Activated CD4-positive, alpha-beta T cell treated with anti-CD3 and anti-CD28 coated beads for 36 hours (primary cell): ENCODE measurements at places on chromosomes 1 and 21. TPM values are rescaled to one million over a fixed set of nuclear protein-coding genes. Genes with fewer than 3 reads are reported as not detected.

DNA sequence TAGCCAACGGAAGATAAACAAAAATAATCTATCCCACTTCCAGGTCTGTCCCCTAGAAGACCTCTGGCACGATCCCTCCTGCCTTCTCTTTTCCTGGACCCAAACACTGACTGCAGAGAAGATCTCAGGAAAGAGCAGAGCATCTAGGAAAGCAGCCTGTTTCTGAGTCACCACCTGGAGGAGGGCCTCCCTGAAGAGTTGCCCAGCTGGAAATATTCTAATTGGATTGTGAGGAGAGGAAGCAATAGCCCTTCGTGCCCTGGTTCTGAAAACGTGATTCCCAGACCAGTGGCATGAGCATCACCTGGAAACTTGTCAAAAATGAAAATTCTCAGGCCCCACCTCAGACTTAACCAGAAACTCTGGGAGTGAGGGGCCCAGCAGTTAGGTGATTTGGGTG, 411.1 kb downstream of the SETD4 start:
- no peak for DNase-seq

DNA sequence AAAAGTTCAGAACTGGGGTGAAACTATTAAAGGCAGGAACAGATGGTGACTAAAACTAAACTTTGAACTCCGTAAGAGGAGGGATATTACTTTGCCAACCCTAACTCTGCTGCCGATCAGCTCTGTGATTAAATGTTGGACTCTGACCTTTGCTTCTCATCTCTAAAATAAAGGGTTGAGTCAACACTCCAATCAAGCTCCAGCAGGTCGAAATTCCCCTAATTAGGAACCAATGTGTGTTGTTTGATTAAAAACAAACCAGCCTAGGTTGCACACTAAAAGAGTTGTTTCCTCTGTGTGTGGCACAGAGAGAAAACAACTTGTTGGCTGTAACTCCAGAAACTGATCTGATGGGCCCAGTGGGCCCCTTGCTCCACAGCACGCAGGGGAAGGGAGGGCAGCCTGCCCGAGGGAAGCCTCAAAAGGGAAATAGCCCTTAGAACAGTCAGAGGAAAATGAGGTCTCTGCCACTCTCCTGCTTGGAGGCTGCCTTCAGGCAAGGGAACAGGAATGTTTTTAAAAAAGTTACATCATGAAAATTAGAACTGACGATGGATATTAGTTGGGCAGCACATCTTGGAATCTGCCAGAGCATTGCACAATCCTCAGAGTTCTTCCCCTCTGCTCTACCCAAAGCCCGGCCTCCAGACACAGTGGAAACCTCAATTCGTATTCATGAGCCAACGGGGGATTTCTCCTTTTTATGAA, 69.3 kb downstream of the KCTD3 start:
- no peak for DNase-seq

DNA sequence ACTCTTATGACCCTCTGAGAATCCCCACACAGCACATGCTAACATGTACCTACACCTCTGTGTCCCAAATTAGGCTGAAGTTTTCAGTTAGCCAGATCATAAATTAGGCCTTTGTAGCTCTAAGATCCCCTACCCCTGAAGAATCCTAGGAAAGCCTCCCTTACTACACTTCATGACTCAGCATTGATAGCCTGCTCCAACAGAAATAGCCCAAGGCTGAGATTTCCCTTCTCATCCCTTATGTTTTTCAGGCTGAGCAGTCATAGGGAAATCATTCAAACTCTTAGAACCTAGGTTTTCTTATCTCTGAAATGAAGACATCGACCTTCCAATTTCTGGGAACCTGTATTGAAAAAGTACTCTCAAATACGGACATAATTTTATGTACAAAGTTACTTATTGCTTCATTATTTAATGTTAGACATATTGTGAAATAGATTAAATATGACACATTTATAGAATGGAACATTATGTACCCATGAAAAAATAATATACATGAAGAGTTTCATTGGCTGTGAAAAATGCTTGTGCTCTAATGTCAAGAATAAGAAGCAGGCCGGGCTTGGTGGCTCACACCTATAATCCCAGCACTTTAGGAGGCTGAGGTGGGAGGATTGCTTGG, 122.4 kb upstream of the UBE2U start:
- DNase-seq, result no peak

- no peak for DNase-seq
Observed at GRCh38 chr1:23191199-23191598, 22.5 kb upstream of the LUZP1 start.

DNA sequence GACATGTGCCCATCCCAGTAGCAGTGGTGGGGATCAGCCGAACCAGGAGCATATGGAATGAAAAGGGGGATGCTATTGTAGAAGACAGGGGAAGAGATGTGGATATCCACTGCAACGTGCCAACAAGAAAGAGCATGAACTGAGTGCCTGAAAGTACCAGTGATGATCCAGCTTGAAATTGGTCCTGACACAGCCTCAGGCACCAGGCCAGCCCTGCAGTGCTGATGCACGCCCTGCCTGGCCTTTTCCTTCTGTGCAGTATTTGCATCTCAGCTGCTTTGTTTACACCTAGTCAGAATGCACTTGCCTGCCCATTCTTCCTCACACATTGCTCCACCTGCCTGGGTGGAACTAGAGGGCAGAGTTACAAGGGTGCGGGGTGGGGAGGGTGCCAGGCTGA, 50.3 kb upstream of the ARTN start:
- no peak for DNase-seq

DNA sequence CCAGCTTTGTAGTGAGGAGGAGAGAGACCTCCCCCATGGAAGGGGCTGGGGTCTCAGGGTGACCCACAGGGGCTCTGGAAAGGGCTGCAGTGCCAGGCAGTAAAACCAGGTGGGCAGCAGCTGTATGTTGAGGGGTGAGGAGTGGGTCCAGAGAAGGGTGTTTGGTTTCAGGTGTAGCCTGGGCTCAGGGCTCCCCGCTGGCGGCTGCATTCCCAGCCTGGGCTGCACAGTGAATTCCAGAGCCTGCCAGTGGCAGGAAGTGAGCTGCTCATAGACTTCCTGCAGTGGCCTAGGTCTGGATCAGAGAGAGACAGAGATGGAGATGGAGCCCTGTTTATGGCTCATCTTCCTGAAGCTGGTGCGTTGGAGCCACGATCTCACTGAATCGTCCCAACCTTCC, 356.4 kb downstream of the PTPRU start:
- no peak for DNase-seq

DNA sequence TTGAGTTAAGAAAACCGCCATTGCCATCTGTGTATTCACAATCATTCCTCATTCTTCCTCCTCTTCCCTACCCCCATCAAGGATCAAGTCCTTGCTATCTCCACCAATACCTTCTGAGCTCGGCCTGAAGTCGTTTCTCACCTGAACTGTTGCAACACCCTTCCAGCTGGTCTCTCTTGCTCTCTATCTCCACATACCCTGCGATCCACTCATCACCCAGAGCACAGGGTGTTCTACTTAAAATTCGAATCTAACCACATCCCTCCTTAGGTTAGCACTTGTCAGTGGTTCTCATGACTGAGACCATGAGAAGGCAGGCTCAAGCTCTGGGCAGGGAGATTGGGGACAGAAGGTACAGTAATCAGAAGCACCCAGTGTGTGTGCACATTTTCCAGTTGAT, 4.6 kb downstream of the IVL start:
- no peak for DNase-seq

DNA sequence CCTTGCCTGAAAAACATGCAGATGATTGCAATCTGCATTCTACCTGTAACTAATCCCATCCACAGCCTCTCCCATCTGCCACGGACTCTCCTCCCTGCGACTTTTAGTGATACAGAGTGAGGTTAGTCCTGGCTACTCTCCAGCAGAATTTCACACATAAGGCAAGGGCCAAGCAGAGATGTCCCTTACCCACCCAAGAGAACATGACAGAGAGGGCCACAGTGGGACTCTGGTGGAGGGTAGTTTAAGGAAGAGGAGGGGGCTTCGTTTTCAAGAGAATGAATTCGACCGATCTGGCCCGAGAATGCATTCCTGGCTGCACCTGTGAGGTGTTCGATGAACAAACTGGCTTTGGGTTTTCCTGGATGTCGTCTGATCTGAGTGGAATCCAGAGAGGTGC, 87.5 kb upstream of the SIM2 start:
- DNase-seq, result no peak

GRCh38 chr1:220391491-220391890, 119.2 kb upstream of the RAB3GAP2 start:
- no peak for DNase-seq

GRCh38 chr1:27314169-27314568, 7.8 kb upstream of the TMEM222 start:
- DNase-seq, result no peak

DNA sequence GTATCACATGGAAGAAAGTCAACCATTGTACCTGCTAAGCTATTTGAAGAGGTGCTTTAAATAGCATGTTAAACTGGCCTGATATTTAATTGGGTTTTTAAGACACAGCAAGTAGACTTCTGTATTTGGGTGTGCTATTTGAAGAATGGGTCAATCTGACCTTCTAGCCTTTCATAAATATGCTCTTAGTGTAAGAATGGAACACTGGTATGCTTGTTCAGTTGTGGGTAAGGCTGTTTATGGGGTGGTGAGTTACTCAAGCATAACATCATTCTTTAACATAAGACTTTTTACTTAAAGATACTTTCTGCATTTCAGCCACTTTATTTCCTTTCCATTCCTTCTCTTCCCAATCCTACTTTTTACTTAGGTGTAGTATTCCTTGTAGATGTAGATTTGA, 21.4 kb downstream of the AHCYL1 start:
- no peak for DNase-seq

DNA sequence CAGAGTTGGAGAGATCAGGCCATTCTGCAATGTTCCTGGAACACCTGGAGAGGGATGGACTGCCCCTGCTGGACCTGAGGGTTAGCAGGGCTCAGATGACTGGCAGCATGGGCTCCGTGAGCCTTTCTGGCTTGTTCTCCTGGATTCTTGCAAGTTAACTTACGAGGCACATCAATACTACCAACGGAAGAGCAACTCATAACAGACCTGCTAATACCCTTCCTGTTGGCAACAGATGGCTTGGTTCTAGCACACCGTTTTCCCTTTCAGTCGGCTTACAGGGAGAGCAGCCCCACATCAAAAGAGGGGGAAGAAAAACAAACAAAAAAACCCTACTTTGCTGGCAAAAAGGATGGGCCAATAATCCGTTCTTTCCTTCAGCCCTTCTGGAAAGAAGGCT, 47.9 kb downstream of the SLC66A1 start:
- no peak for DNase-seq

DNA sequence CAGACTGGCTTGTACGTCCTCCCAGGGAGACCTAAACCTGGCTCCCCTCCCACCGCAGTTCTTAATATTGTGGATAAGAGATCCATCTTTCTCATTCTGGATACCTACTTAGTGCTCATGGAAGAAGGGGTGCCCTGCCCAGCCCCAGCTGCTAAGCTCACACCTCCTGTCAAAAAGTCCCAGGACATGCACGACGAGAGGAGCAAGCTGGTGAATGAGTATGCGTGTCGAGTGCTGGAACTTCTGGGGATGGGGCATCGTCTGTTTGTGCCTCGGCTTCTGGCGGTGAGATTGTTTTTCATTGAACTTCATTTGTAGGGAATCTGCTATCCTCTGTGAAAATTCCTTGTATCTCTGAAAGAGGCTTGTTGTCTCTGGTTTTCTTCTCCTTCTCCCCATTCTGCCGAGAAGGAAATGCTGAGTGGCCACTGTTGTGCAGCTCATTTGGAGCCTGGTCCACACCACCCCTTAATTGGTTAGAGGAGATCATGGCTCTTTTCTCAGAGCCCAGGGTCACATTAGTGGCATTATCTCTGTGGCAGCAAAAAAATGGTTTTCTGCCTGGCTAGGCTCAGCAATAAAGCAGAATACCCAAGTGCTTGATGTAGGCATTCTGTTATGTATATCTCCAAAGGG, 199.4 kb upstream of the CACYBP start:
- DNase-seq, result peak; percentile 28

- DNase-seq, result no peak
Observed at GRCh38 chr1:47594627-47595026, 156.8 kb downstream of the FOXD2 start.

GRCh38 chr1:167426716-167427115, 91.6 kb downstream of the CD247 start:
- DNase-seq, result no peak

DNA sequence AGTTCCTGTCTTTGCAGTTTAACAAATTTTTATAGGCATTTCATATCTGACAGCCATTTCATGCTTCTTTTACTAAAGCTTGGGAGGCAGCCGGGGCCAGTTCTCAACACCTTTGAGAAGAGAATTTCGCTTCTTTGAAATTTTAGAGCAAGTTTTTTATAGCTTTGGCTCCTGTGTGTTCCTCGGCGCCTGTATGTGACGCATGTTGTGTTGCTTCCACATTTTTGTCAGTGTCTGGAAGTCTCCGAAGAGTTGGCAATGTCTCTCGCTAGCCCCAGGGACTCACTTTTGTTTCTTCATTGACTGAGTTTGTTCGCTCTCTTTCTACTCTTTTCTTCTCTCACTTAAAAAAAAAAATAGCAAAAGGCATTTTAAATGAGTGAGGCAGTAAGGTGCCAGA, 386.9 kb upstream of the PLXNA2 start:
- DNase-seq, result no peak

- peak; percentile 40 for DNase-seq
Observed at GRCh38 chr1:168136709-168137514, at the start of gene GPR161. Gene GPR161 (minus strand): TSS chr1:168136930. CDS start chr1:168104850, 32,080 bp downstream.

DNA sequence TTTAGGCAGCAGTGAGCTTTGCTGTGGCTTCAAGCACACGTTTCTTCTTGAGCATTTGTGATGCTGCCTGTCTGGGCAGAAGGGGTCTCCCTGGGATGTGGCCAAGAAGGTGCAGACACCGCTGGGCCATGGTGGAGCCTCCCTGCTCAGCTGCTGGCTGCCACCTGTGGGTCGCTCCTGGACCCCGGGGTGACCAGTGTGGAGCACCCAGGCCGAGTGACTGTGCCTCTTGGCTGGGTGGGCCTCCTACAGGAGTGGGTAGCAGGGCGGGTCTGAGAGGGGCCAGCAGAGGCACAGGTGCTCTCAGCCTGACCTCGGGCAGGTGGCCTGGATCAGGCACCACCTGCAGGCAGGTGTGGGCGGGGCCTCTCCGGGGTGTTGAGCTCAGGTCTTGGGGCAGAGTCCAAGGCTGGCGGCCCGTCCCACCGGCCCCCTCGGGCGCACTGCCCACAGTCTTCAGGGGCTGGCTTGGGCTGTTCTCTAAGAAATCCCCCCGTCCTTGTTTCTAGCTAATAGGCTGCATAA, 42.0 kb upstream of the COL6A1 start:
- DNase-seq, result no peak

Gene HRNR
- total RNA-seq, result not detected

Gene TSSK3
- 0.76 TPM for total RNA-seq

Gene FAM72A
- total RNA-seq, result 42.2 TPM

Gene SSU72
- 123 TPM for total RNA-seq

Gene CD1B
- total RNA-seq, result not detected

Gene FMOD
- total RNA-seq, result 0.87 TPM

Gene KIF17
- not detected for total RNA-seq
